ENCODE measurements at places on chromosomes 4 and X.

GRCh38 chr4:41446391-41446790 is 91.6 kb upstream of the LIMCH1 start:
- DNase-seq: no peak

- peak; percentile 11 for DNase-seq
These were observed 18.4 kb downstream of the MAGEB17 start for GRCh38 chrX:16185725-16186136.

DNA sequence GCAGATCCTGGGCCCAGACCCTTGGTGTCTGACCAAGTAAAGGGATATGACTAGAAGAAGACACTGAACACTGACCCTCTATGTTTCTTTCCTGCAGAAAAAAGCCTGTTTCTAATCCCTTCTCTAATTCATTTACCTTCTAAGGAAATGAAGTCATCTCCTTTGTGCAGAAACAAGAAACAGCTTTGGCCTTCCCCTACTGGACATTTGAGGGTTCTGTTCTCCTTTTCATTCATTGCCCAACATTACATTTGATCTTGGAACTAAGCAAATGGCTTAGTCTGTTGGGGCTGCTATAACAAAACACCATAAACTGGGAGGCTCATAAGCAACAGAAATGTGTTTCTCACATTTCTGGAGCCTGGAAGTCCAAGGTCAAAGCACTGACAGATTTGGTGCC is 20.0 kb downstream of the HCCS start:
- DNase-seq: no peak

GRCh38 chr4:121236353-121237068 is 72.4 kb upstream of the TNIP3 start:
- DNase-seq: no peak

- no peak for DNase-seq
These were observed 1.3 kb downstream of the BDH2 start for GRCh38 chr4:103098341-103098740.

DNA sequence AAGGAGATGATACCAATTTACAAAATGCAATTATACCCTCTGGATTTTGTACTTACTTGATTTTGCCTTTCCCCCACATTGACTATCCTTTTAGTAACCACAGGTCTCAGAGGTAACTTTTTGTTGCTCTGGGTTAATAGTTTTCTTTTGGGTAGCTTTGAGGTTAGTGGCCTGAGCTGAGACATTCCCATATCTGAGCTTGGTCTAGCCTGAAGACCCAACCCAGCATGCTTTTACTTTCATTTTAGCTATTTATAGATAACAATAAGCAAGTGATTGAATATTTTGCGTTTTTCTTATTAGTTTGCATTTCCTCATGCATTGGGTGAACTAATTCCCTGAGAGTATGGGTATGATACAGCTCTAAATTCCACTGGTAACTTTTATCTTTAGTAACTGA is 11.8 kb downstream of the HTN1 start:
- no peak for DNase-seq

GRCh38 chr4:169045862-169046584 is 36.0 kb upstream of the CBR4 start:
- DNase-seq: peak; percentile 74

DNA sequence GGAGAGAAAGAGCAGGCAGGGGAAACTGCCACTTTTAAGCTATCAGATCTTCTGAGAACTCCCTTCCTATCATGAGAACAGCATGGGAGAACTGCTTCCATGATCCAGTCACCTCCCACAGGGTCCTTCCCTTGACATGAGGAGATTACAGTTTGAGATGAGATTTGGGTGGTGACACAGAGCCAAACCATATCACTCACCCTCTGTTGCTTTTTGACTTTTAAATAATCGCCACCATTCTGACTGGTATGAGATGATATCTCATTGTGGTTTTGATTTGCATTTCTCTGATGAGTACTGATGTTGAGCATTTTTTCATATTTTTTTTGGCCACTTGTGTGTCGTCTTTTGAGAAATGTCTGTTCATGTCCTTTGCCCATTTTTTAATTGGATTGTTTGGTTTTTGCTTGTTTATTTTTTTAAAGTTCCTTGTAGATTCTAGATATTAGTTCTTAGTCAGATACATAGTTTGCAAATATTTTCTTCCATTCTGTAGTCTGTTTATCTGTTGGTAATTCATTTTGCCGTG is 6.5 kb upstream of the PAQR3 start:
- no peak for DNase-seq

DNA sequence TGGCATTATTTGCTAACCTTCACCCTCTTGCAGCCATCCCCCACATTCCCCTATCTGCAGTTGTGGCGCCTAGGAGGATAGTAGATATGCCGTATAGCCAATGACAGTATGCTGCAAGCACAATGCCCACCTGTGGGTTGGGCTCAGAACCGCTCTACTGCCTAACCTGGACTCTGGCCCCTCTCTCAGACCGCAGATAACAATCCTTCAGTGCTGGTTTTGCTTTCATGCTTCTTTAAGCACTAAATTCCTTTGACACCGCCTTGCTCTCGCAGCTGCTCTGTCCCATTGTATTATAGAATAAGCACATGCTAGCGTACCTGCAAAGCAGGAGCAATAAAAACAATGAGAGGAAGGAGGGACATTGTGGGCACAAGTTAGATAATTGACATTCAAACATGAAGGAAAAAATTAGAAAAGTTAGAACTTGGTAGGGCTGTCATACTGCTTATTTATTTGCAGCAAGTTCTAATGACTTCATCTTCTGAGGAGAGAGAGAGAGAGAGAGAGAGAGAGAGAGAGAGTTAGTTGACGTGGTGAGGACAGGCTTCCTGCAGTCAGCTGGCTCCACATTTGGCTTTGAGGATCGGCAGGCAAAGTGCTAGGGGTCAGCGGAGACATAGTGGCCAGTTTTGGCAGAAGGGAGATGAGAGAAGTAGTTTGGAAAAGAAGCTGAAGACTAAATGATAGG is 55.8 kb downstream of the WWC2 start:
- DNase-seq: no peak

DNA sequence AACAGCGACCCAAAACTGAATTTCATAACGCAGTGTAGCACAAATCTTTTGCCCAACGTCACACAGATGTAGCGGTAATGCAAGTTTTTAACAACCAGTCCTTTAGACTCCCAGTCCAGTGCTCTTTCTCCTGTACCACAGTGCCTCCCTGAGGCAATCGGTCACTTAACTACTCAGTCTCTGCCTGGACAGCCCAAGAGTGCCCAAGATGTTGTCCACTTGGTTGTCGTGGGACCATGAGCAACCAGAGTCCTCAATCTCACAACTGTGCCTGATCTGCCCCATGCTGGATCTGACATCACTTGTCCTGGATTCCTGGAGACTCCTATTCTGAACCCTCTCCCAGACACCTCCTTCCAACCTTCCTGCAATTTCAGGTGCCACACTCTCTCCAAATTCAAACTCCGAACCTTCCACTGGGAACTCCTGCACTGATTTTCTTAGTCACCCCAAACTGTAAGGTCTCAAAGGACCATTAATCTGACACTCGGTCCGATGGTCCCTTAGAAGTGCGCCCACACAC is 702 bp downstream of the MMGT1 start:
- DNase-seq: peak; percentile 36

- DNase-seq: no peak
These were observed 828.9 kb downstream of the GLUD2 start for GRCh38 chrX:121876305-121876704.

DNA sequence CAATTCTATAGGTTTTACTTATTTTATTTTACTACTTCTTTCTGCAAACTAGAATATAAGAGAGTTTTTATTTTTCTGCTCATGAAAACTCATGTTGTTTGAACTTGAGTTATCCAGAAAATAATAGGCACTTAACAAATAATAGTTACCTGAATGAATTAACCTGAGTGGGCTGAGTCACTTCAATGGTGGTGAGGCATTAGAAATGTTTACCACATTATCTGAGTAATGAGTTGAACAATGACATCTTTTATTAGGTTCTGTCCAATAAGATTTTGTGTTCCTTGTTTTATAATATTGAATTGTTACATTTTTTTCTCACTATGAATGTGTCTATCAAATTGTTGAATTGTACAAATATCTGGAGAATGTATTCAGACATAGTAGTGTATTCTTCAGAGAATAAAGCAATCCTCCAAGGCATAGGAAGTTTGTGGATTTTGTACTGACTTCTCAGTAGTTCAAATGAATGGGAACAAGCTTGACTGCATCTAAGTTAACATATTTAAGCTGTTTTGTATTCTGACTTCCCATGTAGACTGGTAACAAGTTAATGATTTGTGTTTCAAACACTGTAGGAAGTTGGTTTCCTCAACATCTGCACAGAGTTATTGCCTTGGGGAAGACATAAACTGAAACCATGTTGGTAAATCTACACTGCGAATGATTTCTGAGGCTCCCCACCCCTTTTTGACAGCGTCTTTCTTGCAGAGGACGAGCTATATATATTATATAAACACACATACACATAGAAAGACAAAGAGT is 1808.9 kb upstream of the TENM3 start:
- DNase-seq: no peak

DNA sequence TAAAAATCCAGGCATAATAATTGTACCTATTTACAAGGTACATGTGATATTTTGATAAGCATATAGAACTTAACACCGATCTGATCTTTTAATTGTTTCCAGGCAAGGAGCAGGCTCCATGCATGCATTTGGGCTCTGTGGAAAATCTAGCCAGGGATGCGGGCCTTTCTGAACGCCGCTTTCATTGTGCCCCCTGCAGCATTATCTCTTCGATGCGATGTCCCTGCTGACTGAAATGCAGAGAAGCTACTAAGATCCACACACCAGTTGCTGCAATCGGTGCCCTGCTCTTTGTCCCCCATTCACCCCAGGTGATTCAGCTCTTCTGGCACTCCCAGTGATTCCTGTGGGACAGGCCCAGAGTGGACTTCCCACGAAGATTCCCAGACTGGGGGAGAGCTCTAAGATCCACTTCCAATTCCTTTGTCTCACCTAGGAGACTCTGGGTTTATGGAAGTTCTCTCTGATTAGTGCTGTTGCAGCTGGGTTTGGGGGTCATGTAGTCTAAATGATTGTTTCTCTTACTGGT is 254.3 kb upstream of the AGA start:
- no peak for DNase-seq

DNA sequence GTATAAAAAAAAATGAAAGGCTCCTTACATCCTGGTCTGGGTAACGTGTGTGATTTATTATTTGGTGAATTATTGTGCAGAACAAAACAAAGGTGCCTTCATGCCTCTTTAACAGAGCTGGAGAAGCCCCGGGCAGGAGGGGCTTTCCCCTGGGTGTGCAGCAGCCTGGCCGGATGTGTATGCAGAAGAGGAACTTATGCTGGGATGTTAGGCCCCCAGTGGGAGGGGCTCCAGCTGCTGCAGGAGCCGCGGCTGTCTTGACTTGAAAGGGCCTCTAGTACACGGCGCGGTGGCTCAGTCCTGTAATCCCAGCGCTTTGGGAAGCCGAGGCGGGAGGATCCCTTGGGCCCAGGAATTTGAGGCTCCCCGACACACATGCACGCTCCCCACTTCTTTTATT is 16.0 kb downstream of the CCNQ start:
- DNase-seq: peak; percentile 63

- no peak for DNase-seq
These were observed 280.6 kb upstream of the CLNK start for GRCh38 chr4:10965196-10965595.

DNA sequence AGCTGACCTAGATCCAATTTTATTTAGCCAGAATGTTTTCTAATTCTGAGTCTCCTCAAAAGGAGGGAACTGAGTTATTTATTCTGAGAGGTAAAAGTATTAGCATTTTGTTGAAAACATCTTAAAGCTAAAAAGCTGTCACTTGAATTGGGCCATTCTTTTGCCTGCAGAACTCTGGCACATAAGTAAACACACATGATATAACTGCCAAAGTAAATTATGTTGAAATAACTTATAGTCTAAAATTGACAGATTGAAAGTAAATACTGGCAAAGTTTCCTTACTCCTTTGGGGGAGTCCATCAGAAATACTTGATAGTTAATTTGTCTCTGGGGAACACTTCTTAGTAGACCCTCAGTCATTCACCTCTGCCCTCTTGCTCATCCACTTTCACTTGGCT is 38.3 kb upstream of the SLC25A4 start:
- DNase-seq: no peak

- DNase-seq: peak; percentile 81
These were observed 87.7 kb downstream of the SHROOM2 start for GRCh38 chrX:9873952-9874351.

DNA sequence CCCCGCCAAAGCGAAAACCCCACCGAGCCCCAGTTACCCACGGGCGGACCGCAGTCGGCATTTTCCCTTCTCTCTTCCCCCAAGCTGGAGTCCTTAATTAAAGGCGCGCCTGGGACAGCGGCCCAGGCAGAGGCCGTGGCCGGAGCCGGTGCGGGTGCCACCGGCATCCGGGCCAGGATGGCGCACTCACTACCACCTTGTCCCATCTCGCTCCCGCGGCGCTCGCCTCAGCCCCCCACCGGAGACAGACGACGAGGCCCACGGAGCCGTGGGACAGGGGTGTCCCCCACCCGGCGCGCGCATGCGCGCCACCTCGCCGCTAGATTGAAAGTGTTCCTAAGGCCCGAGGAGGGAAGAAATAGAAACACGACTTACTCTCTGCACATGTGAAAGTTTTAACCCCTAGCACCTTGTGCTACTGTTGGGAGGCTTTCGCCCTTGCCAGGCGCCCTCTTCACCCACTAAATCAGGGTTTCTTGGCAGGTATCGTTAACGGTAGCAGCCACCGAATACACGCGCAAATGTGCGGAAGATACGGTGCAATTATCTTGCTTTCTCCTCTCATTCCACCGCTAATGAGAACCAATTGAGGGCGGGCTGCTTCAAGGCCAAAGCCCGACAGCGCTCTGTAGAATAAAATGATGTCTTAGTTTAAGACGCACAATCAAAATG is 64.3 kb upstream of the CCDC160 start:
- DNase-seq: peak; percentile 17

DNA sequence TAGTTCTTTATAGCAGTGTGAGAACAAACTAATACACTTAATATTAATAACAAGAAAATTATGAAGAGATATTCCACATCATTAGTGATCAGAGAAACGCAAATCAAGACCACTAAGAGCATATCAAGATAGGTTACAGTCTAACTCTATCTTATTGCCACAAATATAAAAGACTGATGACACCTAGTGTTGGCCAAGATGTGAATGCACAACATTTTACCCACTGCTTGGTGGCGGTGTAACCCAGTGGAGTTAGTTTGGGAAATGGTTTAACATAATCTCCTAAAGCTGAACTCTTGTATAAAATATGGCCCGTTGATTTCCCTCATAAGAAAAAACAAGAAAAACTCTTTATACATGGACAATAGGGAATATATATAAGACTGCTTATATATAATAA is 92.4 kb downstream of the SLITRK2 start:
- DNase-seq: peak; percentile 40

DNA sequence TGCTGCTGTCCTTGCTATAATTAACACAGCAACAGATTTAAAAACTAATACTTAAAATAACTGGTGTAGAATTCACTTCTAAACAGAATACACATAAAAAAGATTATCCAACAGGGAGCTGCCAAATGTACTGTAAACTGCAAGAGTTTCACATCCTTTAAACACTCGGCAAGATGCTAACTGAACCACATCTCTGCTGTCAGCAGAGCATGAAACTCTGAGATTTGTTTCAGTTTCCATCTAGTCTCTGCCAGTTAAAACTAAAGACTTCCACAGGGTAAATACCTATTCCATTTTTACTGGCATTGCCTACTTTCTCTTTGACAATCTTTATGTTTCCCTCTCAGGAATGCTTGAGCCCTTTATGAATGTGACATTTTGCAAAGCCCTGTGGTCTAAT is 127.7 kb downstream of the SLC7A11 start:
- no peak for DNase-seq
